Left ventricle myocardium inferior (tissue), 1 donor: ENCODE measurements at places on chromosomes 4 and X. TPM values are rescaled to one million over a fixed set of nuclear protein-coding genes. Genes with fewer than 3 reads are reported as not detected.

The ADH4 gene
- total RNA-seq, result not detected

The SLC6A8 gene
- 229 TPM for total RNA-seq

The FABP2 gene
- not detected for total RNA-seq

The RAB9B gene
- total RNA-seq, result 29.3 TPM

The AFM gene
- not detected for total RNA-seq

The FAT4 gene
- 6.7 TPM for total RNA-seq

The CT47B1 gene
- not detected for total RNA-seq

The CLDN2 gene
- not detected for total RNA-seq

The SPANXN2 gene
- not detected for total RNA-seq

The VSIG4 gene
- 41.7 TPM for total RNA-seq

The NAP1L5 gene
- 3.5 TPM for total RNA-seq

The DDX53 gene
- total RNA-seq, result not detected

The RNF212 gene
- not detected for total RNA-seq
